ENCODE measurements at places on chromosomes 5 and 9.

- no peak for DNase-seq
These were observed 8.1 kb downstream of the ARRDC3 start for GRCh38 chr5:91374893-91375520.

DNA sequence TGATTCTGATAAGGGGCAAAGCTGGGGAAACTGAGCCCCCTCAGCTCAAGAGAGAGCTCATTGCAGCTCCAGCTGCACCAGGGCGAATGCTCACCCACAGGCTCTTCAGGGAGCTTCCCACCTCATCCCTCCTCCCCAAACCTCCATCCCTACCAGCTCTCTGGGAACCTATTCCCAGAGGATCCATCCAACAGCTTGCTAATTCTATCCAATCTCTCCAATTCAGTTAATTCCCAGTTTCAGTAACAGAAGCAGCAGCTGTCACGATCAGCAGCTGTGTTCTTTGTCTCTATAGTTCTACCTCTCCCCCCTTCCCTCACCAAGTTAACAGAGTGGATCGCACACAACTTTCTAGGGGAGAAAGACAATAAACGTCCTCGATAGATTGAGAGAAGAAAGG, 135.5 kb upstream of the EFNA5 start:
- no peak for DNase-seq

- no peak for DNase-seq
These were observed 423 bp downstream of the IPPK start for GRCh38 chr9:92669527-92669889.

DNA sequence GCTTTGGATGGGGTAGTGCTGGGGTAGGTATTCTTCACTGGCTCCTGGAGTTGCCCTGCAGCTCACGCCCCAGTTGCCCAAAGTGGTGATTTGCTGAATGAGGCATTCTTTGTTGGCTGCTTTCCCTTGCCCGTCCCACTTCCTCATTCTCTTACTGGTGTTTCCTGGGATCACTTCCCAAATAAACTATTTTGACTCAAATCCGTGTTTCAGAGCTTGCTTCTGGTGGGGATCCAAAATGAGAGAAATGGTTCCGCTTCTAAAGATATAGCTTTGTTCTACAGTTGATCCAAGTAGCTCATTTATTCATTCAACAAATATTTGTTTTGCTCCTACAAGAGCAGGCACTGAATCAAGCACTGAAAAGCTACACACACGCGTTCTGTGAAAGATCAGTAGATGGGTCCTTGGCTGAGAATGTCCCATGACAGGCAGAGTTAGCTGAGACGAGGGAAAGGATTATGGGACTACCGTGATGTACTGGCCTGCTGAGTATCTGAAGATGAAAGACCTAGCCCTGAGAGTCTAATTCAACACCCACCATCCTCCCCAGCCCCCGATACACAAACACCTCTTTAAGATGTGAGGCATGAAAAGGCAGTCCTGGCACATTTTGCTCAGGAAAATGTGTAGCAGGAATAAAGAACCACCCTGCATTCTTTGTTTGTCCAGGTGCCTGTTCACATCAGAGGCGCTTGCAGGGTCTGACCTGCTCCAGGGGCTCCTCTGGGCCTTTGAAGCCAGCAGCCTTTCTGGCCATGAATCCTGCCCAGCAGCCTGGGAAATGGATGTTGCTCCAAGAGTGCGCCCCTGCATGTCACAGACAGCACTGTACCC, 143.1 kb upstream of the RANBP3L start:
- DNase-seq = no peak

DNA sequence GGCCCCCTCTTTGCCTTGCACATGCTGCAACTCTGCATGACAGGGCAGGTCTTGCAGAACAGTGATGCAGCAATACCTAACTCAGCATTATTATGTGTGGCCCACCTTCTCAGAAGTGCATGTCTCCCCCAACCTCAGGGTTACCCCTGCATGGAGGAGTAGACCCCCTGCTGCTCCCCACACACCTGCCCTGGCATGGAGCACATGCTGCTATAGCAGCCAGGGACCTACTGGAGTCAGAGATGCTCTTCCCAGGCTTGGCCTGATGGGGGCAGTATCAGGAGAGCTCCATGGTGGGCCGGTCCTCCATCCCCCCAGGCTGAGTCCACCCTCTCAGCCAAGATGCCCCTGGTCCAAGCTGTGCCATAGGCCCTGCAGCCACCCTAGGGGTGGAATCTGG, 13.2 kb upstream of the BOD1 start:
- DNase-seq = no peak

DNA sequence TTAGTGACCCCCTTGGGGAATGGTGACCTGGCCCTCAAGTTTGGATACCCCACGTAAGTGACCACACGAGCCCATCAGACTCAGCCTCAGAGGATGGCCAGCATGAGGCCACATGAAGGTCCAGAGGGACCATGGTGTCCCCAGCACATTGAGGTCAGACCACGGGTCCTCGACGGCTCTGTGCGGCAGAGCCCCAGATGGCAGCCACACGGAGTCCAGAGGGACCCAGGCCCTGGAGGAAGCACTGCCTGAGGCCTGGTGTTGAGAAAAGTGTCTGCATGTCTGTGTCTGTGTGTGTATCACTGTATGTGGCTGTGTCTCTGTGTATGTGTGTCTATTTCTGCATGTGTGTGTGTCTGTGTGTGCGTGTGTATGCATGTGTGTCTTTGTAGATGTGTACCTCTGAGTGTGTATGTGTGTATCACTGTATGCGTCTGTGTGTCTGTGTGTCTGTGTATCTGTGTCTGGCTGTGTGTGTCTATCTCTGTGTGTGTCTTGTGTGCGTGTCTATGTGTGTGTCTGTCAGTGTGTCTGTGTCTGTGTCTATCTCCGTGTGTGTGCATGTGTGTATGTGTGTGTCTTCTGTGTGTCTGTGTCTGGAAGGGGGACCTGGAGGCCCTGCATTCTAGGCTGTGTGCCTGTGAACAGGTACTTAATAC, 992 bp downstream of the LCNL1 start:
- no peak for DNase-seq

GRCh38 chr9:129885018-129885669, 49.9 kb downstream of the USP20 start:
- DNase-seq = no peak

DNA sequence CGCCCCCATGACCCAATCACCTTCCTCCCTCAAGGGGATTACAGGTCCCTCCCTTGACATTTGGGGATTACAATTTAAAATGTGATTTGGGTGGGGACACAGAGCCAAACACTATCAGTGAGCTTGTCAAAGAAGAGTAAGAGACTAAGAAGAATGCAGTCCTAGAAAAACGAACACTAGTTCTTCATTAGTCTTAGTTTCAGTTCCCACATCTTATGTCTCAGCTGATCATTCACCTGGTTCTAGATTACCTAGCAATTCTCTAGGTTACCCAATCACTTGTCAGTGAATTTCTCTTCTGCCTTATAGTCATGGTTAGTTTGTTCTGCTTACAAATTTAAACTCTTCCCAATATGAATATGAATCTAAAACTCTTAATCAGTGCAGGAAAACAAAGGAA, 251.5 kb downstream of the COX7C start:
- no peak for DNase-seq

All from esophagus squamous epithelium (tissue), 5 donors.